ENCODE measurements at places on chromosomes 3 and 15. TPM values are rescaled to one million over a fixed set of nuclear protein-coding genes. Genes with fewer than 3 reads are reported as not detected.

The ROPN1B gene
- total RNA-seq: not detected

The DZIP3 gene
- total RNA-seq: 27.2 TPM

The GRM7 gene
- 0.69 TPM for total RNA-seq

The PTPRG gene
- 33.2 TPM for total RNA-seq

The ADAMTS7 gene
- total RNA-seq: 98.7 TPM

The CHRNA3 gene
- total RNA-seq: 2.4 TPM

The RAB43 gene
- 24.7 TPM for total RNA-seq

The ZNF660 gene
- 18.7 TPM for total RNA-seq

The COL8A1 gene
- 1.1 TPM for total RNA-seq

The OIP5 gene
- total RNA-seq: 5.3 TPM

The CHRNB4 gene
- total RNA-seq: 2.2 TPM

The ACTRT3 gene
- total RNA-seq: 3.1 TPM

The TCTA gene
- 15.8 TPM for total RNA-seq
